ENCODE measurements at places on chromosomes 12 and 14. TPM values are rescaled to one million over a fixed set of nuclear protein-coding genes. Genes with fewer than 3 reads are reported as not detected.

The ANAPC5 gene
- total RNA-seq, result 171 TPM

The KRT74 gene
- not detected for total RNA-seq

The SLCO1B1 gene
- not detected for total RNA-seq

The ZNF839 gene
- total RNA-seq, result 20.5 TPM

The ANO4 gene
- total RNA-seq, result not detected

The ITGB7 gene
- total RNA-seq, result 3.4 TPM

The ACSS3 gene
- not detected for total RNA-seq

The ANKS1B gene
- total RNA-seq, result 0.98 TPM

The TCP11L2 gene
- 12.1 TPM for total RNA-seq

The ZC2HC1C gene
- 9.5 TPM for total RNA-seq

The KRT6A gene
- total RNA-seq, result 61.2 TPM

The SLC25A47 gene
- not detected for total RNA-seq

The SYNE3 gene
- 1.2 TPM for total RNA-seq

The RFLNA gene
- not detected for total RNA-seq

The DAO gene
- total RNA-seq, result not detected

The CDK17 gene
- 23.9 TPM for total RNA-seq

The OSBPL8 gene
- 28.5 TPM for total RNA-seq

The RNASE7 gene
- not detected for total RNA-seq

The BHLHE41 gene
- 81.0 TPM for total RNA-seq

The FAM161B gene
- total RNA-seq, result 3.5 TPM

The PTPRB gene
- 0.66 TPM for total RNA-seq

The A2ML1 gene
- total RNA-seq, result 0.36 TPM

The PTPRQ gene
- 0.07 TPM for total RNA-seq

The NFE2 gene
- total RNA-seq, result 0.40 TPM

The CCDC196 gene
- not detected for total RNA-seq

The TSPAN8 gene
- total RNA-seq, result 1.3 TPM

The SLCO1B3 gene
- total RNA-seq, result 14.2 TPM

The IAPP gene
- total RNA-seq, result not detected

The TMEM19 gene
- 14.3 TPM for total RNA-seq

The C12orf60 gene
- total RNA-seq, result 0.47 TPM

The TSHR gene
- not detected for total RNA-seq

The SVOP gene
- total RNA-seq, result not detected

The GCN1 gene
- 334 TPM for total RNA-seq

The CLEC1B gene
- not detected for total RNA-seq

The ITGA7 gene
- total RNA-seq, result 4.4 TPM

The APOF gene
- not detected for total RNA-seq

The KRT3 gene
- 0.33 TPM for total RNA-seq

The E2F7 gene
- 17.2 TPM for total RNA-seq

The RD3L gene
- not detected for total RNA-seq

The CD9 gene
- total RNA-seq, result 174 TPM

The MYF5 gene
- not detected for total RNA-seq

The TESPA1 gene
- not detected for total RNA-seq

The PTPRR gene
- 3.1 TPM for total RNA-seq
